Fibroblast of upper back skin (primary cell): ENCODE measurements at places on chromosomes 12 and 14.
A peak's percentile ranks its signal among the peaks of the same experiment; 100 is the strongest.

GRCh38 chr12:101470939-101471338 lies 4.2 kb upstream of the SPIC start:
- DNase-seq, result no peak

GRCh38 chr14:75946785-75947184 lies 35.0 kb downstream of the TGFB3 start:
- DNase-seq, result no peak

DNA sequence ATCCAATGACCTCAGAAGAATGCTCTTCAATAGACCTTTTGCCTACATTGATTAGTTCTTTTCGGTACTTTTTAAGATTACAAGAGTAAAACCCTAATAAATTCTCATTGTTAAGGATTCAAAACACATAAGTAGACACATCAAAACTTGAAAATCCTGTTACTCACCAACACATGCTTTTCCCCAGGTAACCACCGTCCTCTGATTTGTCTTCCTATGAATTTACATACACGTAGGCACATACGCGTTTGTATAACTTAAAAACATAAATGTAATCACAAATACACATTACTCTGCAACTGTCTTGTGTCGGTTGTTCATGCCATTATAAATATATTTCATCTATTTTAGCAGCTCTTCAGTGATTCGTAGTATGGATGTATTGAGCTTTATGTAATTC lies 910 bp upstream of the WASHC4 start:
- no peak for DNase-seq

- DNase-seq, result no peak
Observed at GRCh38 chr14:44300916-44301315, 206.2 kb downstream of the FSCB start.

DNA sequence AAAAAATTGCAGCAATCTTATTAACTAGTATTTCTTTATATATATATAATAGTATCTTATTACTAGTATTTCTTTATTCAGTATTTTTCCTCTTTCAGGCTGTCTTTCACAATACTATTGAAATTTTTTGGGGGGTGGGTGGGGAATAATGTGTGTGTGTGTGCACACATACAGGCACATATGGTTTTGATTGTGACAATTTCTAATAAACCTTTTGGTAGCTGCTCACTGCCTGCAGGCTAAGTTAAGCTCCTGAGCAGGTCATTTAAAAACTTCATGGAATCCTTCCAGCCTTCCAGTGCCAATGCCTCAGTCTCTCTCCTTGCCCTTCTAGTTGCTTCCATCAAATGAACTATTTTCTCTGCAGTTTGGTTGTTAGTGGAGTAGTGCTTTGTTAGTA lies 490.1 kb downstream of the PCNX1 start:
- peak; percentile 53 for DNase-seq

GRCh38 chr14:24321212-24321975 lies 10.1 kb downstream of the LTB4R start:
- no peak for DNase-seq

DNA sequence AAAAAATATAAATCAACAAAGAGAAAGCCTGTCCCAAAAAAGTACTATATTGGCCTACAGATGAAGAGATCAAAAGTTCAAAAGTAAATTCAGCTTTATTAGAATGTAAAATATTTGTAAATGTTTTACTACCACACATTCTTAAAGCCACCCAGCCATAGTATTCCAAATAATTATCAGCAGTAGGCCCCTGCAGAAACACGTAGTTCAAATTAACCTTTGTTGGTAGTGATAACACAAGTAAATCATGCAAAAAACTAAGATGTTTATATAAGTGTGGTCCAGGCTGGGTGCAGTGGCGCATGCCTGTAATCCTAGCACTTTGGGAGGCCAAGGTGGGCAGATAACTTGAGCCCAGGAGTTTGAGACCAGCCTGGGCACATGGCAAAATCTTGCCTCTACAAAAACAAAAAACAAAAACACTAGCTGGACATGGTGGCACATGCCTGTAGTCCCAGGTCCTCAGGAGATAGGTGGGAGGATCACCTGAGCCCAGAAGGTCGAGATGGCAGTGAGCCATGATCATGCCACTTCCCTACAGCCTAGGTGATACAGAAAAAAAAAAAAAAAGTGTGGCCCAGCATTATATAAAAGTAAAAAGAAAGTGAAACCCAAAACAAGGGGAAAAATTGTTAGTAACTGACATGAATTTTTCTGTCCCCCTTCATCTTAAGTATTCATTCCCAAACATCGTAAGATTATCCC lies 17.9 kb downstream of the SPTLC2 start:
- DNase-seq, result no peak

DNA sequence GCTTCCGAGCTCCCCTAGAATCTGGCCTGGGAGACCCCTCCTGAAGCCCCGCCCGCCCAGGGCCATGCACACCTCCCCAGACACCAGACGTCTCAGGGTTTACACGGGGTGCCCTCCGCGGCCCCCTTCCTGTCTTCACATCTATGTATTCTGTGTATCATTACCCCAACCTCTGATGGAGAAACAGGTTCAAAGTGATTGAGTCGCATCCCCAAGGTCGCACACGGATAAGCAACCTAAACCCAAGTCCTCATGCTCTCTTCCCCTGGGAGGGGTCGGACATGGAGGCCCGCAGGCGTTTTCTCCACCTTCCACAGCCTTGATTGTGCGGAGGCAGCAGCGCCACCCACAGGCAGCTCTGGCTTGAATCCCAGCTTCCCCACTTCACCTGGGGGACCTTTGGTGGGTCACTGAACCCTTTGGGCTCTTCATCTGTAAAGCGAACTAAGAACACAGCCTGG lies 237.3 kb downstream of the BCL11B start:
- DNase-seq, result no peak

DNA sequence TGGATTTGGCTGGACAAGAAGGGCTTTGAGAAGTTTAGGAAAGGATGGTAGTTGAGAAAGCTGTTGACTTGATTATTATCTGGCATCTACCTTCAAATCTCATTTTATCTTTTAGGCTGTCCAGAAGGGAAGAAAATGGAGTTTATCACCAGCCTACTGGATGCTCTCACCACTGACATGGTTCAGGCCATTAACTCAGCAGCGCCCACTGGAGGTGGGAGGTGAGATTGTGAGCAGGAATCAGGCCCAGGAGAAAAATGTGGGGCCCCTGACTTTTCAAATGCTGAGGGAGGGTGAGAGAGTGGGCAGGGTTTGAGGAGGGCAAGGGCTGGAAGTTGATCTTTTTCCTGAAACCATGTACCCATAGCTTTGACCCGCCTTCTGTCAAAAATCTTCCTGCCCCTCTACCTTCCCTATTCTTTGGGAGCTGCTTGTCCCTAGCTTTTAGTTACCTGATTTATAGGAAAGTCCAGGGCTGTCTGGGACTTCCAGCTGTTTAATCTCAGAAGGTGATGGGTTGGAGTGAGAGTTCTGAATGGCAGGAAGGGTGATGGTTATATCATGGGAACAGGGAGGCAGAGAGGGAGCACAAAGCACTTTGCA lies 134.2 kb downstream of the SMOC1 start:
- peak; percentile 3 for DNase-seq

GRCh38 chr14:23562822-23563472 lies 4.6 kb downstream of the AP1G2 start:
- DNase-seq, result peak; percentile 48
